ENCODE measurements at places on chromosomes 2 and 18.

GRCh38 chr2:71783815-71784214 lies 330.5 kb downstream of the DYSF start:
- no peak for DNase-seq

GRCh38 chr2:108325756-108326155 lies 37.1 kb downstream of the SULT1C2 start:
- DNase-seq: no peak

GRCh38 chr2:141041281-141041680 lies 1089.5 kb downstream of the LRP1B start:
- DNase-seq: no peak

DNA sequence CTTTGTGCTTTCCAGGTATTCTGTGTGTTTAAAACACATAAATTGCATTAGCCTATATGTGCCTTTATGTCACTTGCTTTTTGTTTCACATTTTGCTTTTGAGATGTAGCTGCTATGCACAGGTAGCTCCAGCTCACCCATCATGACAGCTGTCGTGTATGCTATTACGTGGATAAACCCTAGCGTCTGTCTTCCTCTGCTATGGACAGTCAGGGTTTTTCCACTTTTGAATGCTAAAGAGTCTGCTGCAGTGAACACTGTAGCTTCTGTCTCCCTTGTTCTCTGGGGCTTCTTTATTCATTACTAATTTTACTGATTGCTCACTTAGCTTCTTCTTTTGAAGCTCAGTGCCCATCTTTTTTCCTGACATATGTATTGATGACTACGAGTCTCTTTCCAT lies 24.7 kb upstream of the MBP start:
- DNase-seq: no peak

- no peak for DNase-seq
These were observed 377.4 kb upstream of the DSEL start for GRCh38 chr18:67893916-67894315.

DNA sequence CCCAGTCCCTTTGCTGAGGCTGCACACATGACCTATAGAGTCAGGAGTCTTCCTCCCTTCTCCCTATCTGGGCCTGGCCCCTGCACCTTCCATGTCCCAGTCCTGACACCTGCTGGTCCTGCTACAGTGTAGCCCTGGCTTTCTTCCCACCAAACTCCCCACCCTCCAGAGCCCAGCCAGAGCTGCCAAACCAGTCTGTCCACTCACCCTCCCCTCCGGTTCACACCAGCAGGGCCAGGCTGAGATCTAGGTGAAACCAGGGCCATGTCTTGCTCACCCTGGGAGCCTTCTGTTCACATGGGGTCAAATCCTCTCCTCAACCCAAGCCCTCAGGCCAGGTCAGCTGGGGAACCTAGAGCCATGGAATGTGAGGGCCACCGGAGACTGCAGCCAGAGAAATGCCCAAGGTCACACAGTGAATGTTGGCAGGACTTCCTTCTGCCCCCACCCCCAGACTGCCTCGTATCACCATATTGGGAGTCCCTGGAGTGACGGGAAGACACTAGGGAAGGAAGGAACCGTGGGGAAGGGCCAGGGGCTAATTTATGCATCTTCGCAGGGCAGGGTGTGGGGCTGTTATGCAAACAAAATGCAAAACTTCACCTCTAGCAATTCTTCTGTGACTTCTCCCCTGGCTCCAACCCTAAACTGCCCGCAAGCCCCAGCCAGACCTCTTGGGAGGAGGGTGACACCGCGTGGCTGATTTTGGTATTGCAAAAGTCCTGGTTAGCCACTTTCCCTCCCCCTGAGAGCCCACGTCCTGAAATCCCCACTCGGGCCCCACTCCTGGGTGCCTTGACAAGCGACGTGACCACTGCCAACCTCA lies 14.6 kb downstream of the TNS1 start:
- DNase-seq: peak; percentile 47

DNA sequence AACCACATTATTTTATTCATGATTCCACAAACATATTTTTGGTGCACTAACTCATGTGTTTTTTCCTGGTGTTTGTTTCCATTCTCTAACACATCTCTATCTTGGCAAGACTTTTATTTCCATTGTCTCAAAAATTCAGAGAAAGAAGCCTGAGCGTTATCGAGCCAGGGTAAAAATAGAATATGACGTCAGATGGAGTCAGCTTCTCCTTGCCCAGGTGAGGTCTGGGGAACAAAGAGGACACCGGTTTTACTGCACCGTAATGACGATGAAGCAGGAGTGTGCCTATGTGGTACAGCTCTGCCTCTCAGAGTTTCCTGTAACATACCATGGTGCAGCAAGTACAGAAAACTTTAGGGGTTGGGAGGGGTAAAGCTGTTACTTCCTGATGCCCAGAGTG lies 661.6 kb downstream of the PLCL1 start:
- no peak for DNase-seq

GRCh38 chr2:105134081-105134480 lies 96.2 kb downstream of the MRPS9 start:
- DNase-seq: no peak

GRCh38 chr18:24126155-24126961 lies 12.5 kb upstream of the CABYR start:
- no peak for DNase-seq

- no peak for DNase-seq
These were observed 44.3 kb upstream of the RAB6C start for GRCh38 chr2:129935118-129935517.

- no peak for DNase-seq
These were observed 13.9 kb upstream of the PXDN start for GRCh38 chr2:1758171-1758570.

GRCh38 chr18:66655407-66655806 lies 51.5 kb upstream of the CDH19 start:
- no peak for DNase-seq

- DNase-seq: no peak
These were observed 10.8 kb downstream of the ALPP start for GRCh38 chr2:232389327-232389726.

- DNase-seq: no peak
These were observed 874.4 kb downstream of the SUCLG1 start for GRCh38 chr2:83584672-83585071.

DNA sequence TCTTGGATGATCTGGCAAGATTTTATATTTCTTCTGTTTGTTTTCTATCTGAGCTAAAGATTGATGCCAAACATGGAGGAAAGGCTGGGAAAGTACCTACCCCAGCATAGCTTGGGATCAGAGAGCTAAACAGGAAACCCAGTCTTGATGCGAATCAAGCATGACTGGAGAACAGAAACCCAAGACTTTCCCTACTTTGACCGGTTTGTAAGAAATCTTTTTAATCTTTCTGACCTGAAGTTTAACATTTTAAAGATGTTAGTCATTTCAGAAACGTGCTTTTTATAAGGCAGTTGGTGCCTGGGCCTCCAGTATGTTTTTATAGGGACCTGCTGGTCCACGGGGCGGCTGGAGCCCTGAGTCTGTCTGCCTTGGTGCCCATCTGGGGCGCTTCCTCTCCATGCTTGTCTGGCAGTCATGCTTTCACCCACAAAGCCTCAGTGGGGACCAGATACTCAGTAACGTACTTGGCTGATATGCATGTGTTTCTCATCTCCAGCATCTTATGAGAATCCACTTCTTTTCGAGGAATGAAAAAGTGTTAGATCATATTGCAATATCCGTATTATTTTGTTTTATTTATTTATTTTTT lies 266.5 kb downstream of the PTGR3 start:
- DNase-seq: no peak

- DNase-seq: peak; percentile 26
These were observed 6.2 kb downstream of the PRKD3 start for GRCh38 chr2:37318401-37318800.

- no peak for DNase-seq
These were observed 55.9 kb upstream of the SP3 start for GRCh38 chr2:174020926-174021662.

DNA sequence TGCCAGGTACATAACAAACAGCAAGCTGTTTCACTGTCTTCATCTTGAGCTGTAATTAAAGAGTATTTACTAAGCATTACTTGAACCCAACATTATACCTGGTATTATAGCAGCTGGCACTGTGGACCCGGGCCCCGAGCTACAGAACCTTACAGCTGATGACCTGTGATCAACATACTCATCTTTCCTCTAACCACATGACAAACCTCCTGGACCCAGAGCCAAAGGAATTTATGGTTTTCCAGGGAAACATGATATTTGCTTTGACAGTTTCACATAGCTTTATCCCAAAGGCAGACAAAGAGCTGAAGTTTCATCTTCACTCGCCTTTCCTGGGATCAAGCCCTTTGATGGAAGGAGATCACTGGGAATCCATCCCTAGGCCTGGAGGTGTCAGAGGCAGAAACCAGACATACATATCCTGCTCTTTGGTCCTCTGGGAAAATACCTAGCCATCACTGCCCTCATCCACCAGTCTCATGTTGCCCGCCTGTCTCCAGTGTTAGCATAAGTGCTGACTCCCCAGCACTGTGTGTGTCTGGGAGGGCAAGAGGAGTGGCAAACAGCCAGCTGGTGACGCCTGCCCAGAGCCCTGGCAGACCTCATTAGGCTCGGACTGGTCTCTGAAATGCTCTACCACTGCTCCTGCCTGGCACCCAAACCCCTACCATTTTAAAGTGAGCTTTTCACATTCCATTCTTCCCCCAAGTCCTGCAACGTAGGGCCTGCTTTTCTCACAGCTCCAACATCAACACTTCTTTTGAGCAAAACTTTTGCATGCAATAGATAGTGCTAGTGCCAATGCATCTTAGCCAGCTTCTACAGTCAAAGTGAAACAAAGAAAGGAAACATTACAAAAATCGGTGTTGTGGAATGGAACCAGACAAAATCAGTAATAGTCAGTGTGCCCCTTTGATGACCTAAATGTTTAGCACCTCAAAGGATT lies 138.8 kb upstream of the CTAGE1 start:
- no peak for DNase-seq

- DNase-seq: no peak
These were observed 149.3 kb downstream of the CABLES1 start for GRCh38 chr18:23284629-23285028.

DNA sequence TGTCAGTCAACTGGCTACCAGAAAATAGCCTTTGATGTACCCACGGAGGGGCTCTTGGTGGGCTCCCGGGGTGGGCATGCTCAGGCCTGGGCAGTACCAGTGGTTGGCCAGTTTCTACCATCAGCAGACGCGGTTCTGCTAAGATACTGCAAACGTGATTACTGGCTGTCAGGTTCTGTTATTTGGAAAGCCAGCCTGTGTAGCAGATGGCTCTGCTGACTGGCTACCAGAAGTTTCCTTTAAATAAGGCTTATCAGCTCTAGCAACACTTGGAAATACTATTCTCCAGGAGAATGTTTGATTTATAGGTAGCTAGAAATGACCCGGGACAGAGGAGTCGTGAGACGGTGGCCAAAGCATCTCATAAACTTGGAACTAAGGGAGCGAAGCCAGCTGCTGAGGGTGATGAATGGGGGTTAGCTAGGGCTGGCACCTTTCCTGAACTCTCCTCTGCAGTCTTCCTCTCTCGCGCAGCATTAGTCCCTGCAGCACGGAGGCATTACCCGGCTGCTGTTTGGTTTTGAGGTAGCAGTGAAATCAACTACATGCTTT lies 171.9 kb downstream of the AGAP1 start:
- no peak for DNase-seq

GRCh38 chr2:15693926-15694588 lies 102.4 kb downstream of the DDX1 start:
- no peak for DNase-seq

DNA sequence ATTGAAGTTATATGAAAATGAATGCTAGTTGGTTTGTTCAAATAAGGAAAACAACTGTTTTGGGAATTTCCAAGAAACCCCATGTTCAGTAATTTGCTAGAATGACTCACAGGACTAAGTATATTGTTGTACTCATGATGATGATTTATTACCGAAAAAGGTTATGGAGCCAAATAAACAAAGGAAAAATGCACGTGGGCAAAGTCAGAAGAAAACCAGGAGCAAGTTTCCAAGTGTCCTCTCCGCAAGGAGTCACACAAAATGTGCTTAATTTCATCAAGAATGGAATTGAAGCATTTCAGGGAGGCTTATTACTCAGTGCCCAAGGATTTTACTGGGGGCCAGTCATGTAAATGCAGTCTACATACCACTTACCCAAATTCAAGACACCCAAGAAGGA lies 1652.4 kb upstream of the TMEFF2 start:
- DNase-seq: peak; percentile 37

DNA sequence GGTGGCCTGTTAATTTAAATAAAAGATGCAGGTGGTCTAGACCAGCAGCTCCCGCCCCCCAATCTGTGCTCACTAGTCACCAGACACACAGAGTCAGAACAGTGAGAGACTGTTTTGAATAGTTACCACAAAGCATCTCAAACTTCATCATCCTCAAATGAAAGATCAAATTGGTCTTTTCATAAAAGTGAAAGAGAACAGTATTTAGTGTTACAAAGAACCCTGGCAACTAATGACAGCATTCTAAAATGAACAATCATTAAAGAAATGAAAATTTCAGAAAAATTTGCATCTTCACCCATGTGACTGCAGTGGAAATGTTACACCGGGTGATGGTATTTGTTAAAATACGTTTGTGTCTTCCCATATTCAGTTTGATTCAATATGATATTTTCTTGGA lies 65.5 kb upstream of the PMAIP1 start:
- no peak for DNase-seq

GRCh38 chr2:104538077-104538476 lies 315.8 kb upstream of the POU3F3 start:
- DNase-seq: no peak

GRCh38 chr2:109128048-109128615 lies 873 bp upstream of the SH3RF3 start:
- DNase-seq: peak; percentile 72

- DNase-seq: no peak
These were observed 15.0 kb downstream of the GLI2 start for GRCh38 chr2:120750488-120751210.

- DNase-seq: no peak
These were observed 11.4 kb downstream of the DARS1 start for GRCh38 chr2:135974036-135974435.

DNA sequence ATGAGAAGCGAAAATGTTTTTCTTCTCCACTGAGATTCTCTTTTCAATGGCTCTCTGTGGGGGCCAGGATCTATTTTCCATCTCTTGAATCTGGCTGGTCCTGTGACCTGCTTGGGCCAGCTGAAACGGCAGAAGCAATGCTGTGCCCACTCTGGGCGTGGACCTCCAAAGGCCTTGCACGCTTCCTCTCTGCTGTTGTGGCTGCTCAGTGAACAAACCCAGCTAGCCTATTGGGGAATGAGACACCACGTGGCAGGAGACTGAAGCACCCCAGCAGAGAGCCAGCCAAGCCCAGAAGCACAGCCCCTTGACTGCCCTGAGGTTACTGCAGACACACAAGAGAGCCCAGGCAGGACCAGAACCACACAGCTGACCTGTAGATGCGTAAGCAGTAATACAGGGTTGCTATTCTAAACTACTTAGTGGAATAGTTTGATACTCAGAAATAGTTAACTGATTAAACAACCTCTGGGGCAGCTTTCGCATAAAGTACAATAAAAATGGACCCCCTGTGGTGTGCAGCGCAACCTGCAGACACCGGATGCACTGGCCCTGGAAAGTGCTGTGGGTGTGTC lies 221.7 kb upstream of the SH3BP4 start:
- DNase-seq: no peak

DNA sequence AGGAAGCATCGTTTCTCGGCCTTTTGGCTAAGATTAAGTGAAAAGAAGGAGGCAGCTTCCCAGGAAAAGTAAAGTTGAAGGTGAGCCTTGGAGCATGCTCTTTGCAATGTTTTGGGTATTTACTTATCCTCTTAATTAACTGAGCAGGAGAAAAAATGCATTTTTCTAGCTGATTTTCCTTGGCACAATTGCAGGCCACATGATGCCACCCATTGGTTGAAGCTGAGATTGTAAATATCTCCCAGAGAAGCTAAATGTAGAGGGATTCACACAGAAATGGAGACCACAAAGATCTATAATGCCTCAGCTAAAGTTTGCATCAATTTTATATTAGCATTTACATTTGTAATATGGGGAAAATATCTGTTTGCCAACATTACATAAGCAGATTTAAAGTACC lies 294.1 kb downstream of the KCNS3 start:
- DNase-seq: no peak

Measured in stromal cell of bone marrow (primary cell).